ENCODE measurements at places on chromosomes 16 and 17. TPM values are rescaled to one million over a fixed set of nuclear protein-coding genes. Genes with fewer than 3 reads are reported as not detected.

The NPIPA7 gene
- 29.3 TPM for polyA plus RNA-seq

GRCh38 chr16:19583665-19584300, 28.3 kb downstream of the VPS35L start:
- peak; percentile 60 for DNase-seq

- no peak for DNase-seq
Observed at GRCh38 chr16:50718061-50718760, 23.7 kb upstream of the CYLD start.

- no peak for DNase-seq
Observed at GRCh38 chr16:51939378-51939871, 607.5 kb downstream of the TOX3 start.

DNA sequence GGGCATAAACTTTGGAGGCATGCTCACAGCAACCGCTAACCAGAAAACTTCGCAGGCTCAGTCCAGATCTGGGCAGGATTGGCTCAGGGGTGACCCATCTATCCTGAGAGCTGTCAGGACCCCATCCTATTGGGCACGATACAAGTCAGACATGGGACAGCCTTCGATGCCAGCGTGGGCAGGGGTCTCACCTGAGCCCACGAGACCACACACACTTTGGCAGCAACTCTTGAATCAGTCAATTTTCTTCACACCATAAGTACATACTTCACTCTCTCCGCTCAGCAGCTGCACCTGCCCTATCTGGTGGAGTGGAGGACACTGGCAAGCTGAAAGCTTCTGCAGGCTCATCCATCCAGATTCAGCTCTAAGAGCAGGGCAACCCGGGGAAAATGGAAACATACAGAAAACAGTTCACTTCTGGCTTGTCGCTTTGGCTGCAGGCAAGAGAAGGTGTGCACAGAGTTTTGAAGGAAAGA, 48.3 kb downstream of the ZFHX3 start:
- DNase-seq, result no peak

DNA sequence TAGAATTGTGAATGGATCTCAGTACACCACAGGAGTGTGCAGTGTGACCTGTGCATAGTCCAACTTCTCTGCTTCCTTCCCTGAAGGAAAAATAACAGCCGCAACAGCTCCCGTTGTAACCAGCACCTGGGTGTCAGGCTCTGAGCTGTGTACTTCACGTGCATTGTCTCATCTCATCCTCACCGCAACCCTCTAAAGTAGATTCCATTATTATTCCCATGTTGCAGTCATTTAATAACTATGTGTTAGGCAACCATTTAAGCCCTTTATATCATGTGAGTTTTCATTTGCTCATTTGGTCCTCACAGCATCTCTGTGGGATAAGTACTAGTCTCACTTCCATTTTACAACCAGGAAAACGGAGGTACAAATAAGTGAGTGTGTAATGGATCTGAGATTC, 247.0 kb upstream of the MAF start:
- no peak for DNase-seq

DNA sequence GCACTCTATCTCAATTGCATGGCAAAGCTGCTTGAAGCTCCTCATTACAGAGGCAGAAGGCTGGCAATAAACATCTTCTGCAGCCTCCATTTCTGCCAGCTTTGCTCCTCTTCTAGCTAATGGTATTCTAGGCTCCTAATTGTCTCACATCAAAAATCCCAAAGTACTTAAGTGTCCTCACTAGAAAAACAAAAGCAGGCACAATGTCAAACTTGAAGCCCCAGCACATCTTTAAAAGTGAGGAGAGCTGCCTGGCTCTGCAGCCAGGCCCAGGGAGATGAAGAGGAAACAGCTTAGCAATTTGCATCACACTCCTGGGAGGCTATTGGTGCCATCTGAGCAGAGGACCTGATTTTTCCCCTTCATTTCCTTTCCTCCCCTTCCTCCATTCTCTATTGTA, 197.1 kb downstream of the KCNJ2 start:
- DNase-seq, result no peak

- DNase-seq, result peak; percentile 54
Observed at GRCh38 chr17:73228748-73229236, 32.9 kb downstream of the CPSF4L start.

DNA sequence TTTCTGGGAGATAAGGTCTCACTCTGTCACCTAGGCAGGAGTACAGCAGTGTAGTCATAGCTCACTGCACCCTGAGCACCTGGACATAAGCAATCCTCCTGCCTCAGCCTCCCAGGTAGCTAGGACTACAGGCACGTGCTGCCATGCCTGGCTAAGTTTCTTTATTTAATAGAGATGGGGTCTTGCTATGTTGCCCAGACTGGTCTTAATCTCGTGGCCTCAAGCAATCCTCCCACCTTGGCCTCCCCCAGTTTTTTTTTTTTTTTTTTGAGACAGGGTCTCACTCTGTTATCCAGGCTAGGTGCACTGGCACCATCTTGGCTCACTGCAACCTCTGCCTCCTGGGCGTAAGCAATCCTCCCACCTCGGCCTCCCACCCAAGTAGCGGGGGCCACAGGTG, 21.1 kb downstream of the DDX19B start:
- DNase-seq, result no peak

DNA sequence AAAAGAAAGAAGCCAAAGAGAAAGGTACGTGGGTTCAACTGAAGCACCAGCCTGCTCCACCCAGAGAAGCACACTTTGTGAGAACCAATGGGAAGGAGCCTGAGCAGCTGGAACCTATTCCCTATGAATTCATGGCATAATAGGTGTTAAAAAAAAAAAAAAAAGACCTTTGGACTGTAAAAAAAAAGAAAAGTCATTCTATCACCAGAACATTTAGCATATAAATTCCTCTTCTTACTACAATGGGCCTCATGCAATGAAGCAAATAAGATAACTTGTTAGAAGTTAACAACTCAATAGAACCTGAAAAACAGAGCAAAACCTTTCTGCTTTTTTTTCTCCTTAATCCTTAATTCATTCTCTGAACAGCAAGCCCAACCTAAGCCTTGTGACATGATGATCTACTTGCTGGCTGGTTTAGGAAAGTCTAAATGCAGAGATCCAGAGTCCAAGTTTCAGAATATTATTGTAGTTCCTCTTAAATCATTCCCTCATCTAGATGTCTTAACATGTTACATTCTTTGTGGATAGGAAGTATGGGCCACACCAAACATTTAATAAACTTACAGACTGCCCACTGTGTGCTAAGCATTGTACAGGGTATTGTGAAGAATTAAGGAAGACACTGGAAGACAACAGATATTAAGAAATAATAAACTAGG, 45.4 kb downstream of the BRCA1 start:
- no peak for DNase-seq

DNA sequence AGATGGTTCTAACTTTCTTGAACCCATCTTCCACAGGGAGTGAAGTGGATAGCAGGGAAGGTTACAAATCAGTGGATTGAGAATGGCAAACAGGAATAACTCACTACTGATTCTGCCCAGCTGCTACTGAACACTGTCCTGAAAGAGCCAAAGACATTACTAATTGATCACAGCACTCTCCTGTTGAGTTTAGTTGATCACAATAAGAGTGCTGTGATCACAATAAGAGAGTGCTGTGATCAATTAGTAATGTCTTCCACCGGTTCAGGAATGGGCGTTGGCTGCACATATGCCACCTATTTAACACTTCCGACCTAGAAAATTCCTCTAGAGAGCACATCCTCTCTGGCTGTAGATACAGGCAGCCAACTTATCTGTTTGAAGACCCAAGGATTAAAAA, 11.4 kb downstream of the CFAP97D1 start:
- peak; percentile 40 for DNase-seq

- DNase-seq, result no peak
Observed at GRCh38 chr16:7597677-7598076, 265.0 kb downstream of the RBFOX1 start.

- DNase-seq, result no peak
Observed at GRCh38 chr17:4740584-4740983, 856 bp upstream of the CXCL16 start.

The MIEN1 gene
- polyA plus RNA-seq, result 74.5 TPM

The ZSCAN10 gene
- not detected for polyA plus RNA-seq

- no peak for DNase-seq
Observed at GRCh38 chr17:9436630-9437029, 139.0 kb downstream of the STX8 start.

GRCh38 chr17:47238321-47239010, 15.2 kb upstream of the ITGB3 start:
- no peak for DNase-seq

- no peak for DNase-seq
Observed at GRCh38 chr16:5891296-5891695, 793.7 kb upstream of the EEF2KMT start.

DNA sequence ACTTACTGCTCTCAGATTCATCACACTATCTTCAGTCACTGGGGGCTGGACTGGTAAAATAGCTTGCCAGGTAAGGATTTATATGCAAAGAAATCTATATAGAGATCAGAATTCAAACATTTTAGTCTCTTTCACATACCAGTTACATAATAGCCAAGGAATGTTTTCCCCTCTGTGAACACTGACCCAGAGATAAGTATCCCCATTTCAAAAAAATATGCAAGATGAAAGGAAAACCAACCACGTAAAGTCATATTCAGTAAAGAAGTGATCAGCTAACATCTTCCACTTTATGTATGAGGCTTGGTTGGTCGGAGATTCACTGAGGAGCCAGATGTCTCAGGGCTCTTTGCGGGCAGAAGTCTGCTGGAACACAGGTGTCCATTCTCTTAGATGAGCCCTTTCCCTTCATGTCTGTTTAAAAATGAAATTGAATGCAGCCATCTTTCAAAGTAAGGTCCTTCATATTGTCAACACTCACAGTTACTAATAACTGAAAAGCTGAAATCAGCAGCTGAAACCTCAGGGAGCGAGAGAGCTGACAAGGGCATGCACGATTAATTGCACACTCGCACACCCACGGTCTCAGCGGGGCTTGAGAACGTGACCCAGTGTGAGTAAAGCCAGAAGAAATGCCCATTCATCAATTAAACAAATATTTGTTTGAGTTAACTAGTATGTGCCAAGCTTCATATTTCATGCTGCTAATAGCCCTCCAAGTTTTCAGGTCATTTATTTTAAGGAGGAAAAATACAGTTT, 161.2 kb downstream of the MRTFB start:
- DNase-seq, result peak; percentile 6

Measured in endothelial cell of umbilical vein (primary cell).